ENCODE measurements at places on chromosomes 16 and 17. TPM values are rescaled to one million over a fixed set of nuclear protein-coding genes. Genes with fewer than 3 reads are reported as not detected.
A peak's percentile ranks its signal among the peaks of the same experiment; 100 is the strongest.

EVPL gene
- not detected for total RNA-seq

FAAP100 gene
- total RNA-seq: 9.7 TPM

PIK3R5 gene
- total RNA-seq: 0.90 TPM

HIC1 gene
- total RNA-seq: 0.62 TPM

ZSCAN10 gene
- 16.2 TPM for total RNA-seq

HOXB1 gene
- not detected for total RNA-seq

KRTAP9-8 gene
- not detected for total RNA-seq

ACACA gene
- 88.6 TPM for total RNA-seq

DNA sequence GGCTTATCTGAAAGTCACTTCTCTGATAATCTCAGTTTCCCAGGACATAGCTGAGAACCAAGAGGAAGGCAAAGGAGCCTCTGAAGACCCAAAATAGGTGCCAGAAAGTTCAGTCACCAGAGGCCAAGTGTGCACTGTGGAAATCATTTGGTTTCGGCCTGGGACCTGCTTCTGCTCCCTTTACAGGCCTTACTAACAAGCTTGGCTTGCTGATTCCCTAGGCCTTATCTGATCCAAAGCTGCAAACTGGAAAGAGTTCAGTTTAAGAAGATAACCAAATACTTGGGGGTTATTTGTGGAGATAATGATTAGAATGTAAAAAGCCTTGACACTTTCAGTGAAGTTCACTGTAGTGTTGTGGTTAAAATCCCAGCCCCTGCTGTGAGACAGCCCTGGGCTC is 17.0 kb downstream of the ITGA3 start:
- DNase-seq: no peak

GRCh38 chr16:12661656-12662172 is 142.0 kb downstream of the CPPED1 start:
- DNase-seq: peak; percentile 93

DNA sequence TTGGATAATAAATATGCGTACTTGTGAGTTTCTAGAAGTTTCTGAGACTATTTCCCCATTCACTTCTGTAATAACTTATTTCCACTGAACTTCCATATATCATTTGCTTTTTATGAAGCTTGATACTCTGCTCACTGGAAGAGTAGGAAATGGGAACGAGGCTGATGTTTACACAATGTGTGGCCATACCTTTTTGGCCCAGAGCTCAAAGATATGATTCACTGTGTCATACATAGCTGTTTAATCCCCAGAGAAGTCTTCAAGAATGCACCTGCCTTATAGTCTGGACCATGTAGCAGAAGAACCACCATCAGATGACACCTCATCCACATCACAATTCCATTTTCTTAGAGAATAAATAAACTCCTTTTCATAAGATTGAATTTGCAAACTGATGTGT is 40.3 kb upstream of the TEKT3 start:
- DNase-seq: no peak

GRCh38 chr17:7508846-7509245 is 24.7 kb downstream of the POLR2A start:
- no peak for DNase-seq

- DNase-seq: peak; percentile 88
Observed at GRCh38 chr16:13866073-13866472, 53.9 kb upstream of the ERCC4 start.

- no peak for DNase-seq
Observed at GRCh38 chr17:49670002-49670401, 7.9 kb downstream of the SPOP start.

GRCh38 chr16:48262631-48263030 is 15.3 kb upstream of the ABCC11 start:
- no peak for DNase-seq

- DNase-seq: no peak
Observed at GRCh38 chr17:3532859-3533142, 24.8 kb downstream of the TRPV3 start.

DNA sequence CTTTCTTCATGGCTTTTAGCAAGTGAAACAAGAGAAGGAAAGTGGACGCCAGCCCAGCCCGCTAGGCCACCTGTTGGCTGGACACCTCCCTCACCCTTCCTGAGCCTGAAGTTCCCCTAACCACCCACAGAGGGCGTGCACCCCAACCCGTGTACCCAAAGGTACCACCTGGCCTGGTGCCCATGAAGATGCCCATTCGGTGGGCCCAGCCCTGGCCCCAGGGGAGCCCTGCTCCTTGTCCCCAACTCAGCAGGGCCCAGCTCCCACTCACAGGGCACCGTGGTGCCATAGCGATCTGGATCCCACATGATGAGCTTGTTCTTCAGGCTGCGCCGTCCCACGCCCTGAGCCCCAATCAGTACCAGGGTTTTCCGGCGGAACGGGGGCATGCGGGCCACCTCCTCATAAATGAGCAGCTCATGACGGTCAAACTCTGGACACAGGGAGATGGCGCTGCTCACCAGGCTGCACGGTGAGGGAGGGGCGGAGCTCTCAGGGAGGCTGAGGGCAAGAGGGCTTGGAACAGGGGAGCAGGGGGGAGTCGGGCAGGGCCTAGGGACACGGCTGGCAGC is 26.8 kb downstream of the MPP2 start:
- DNase-seq: peak; percentile 74

- peak; percentile 94 for DNase-seq
Observed at GRCh38 chr17:32936894-32937500, 9.0 kb downstream of the TMEM98 start.

- DNase-seq: no peak
Observed at GRCh38 chr16:84481051-84481735, 23.3 kb downstream of the MEAK7 start.

DNA sequence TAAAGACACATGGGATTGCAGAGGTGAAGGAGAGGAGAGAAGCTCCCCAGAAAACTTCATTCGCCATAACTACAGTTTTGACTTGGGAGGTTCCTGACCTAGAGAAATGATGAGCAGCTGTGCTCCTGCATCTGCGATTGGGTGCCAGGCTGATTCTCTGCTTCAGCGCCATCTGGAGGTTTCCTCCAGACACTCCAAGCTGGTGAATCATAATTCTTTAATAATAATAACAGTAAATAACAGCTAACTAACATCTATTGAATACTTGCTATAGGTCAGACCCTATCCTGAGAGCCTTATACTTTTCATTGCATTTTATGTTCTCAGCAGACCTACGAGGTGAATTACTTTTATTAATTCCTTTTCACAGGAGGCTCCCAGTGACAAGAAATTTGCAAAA is 575.8 kb downstream of the TOX3 start:
- DNase-seq: peak; percentile 55

DNA sequence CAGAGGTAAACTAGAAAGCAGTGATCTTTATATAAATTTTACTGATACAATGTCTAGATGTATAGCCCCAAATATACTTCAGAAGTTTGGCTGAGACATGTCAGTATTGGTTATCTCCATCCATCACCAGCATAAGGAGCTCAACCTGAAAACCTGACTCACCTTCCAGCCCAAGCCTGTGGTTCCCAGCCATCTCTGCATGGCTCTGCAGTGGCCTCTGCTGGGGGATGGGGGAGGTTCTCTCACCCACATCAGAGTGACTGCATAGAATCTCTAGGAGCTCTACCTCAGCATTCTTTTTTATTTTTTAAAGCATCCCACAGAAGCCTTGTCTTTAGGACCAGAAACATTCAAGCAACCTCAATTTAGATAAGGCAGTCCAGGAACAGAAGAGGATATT is 27.3 kb downstream of the USP7 start:
- peak; percentile 61 for DNase-seq

GRCh38 chr17:17512866-17513265 is 16.7 kb upstream of the RASD1 start:
- DNase-seq: no peak

DNA sequence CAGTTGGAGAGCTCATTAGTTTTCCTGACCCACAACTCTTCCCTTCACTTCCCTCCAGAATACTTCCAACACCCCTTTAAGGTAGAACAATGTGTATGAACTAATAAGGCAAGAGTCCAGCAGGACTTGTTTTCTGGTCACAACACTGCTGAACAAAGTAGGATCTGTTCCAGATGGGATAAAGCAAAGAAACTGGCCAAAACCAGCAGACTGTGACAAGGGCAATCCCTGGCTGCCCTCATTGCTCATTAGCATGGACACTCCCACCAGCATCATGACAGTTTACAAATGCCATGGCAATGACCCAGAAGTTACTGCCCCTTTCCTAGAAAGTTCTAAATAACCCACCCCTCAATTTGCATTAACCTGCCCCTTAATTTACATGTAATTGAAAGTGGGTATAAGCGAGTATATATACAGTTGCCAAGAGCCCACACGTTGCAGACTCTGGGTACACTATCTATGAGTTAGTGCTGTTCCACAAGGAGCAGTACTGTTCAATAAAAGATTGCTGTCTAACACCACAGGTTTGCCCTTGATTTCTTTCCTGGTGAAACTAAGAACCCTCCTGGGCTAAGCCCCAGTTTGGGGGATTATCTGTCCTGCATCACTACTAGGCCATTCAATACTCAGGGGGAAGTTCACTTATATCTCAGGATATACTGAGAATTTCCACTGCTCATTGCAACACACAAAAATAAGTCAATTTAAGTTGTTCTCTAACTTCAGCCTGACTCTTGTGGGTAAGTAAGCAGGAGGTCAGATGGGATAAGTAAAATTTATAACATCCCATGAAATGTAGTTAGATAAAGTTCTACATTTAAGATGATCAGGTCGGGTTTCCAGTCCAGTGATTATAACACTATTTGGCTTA is 82.3 kb downstream of the SSH2 start:
- DNase-seq: no peak

GRCh38 chr17:77535892-77536291 is 395.1 kb downstream of the SEC14L1 start:
- DNase-seq: no peak

DNA sequence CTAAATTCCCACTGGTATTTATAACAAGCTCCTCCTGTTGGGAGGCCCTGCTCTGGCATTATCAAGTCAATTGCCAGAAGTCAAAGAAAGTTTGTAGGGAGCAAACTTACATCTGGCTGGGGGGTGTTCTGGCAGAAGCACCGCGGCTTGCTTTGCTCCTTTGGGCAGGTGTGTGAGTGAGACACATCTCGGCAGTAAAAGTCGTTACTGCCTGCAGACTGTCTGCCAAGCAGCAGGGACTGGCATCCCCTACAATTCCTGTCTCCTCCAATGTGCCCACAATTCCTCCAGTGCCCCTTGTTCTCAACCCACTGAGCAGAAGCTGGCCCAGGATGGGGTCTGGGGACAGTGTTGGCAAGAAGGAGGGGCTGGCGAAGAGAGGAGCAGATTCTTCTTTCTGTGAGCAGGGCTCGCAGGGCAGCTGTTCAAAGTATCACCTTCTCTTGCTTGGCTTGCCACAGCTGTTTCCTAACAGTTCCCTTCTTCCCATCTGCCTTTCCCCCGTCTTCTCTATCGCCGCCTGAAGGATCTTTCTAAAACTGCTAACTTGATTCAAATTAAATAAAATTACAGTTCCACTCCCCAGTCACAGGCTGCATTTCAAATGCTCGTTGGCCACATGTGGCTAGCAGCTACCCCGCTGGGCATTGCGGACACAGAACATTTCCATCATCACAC is 30.2 kb downstream of the SPACA3 start:
- peak; percentile 16 for DNase-seq

DNA sequence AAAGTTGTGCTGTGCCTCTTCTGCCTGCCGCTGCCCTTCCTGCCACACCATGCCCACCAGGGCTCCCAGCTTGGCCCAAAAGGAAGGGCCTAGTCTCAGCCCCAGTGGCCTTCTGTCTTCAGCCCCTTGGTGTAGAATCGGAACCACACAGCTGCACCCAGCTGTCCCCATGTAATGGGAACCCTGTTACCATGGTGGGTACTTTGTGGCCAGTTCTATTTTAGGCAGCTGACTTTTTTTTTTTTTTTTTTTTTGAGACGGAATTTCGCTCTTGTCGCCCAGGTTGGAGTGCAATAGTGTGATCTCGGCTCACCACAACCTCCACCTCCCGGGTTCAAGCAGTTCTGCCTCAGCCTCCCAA is 163.3 kb upstream of the GSE1 start:
- DNase-seq: no peak

GRCh38 chr17:55632236-55632635 is 90.4 kb downstream of the TMEM100 start:
- no peak for DNase-seq

GRCh38 chr17:68399638-68400403 is 57.5 kb downstream of the WIPI1 start:
- DNase-seq: no peak

DNA sequence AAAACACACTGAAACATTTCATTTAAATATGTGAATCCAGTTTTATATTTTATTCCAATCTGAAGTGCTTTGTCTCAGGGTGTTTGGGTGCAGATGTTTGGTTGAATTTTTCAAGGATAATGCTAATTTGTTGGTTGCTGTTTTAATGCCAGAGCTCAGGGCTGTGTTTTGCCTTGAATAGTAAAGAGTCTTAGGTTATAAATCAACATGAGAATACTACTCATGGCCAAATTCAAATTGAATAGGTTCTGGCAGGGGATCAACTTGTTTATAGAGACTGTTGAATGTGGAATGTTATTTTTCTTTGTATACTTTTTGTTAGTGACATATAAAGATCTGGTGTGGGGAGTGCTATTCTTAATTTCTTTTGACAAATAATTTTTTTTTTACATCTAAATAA is 18.8 kb downstream of the TOM1L1 start:
- no peak for DNase-seq

DNA sequence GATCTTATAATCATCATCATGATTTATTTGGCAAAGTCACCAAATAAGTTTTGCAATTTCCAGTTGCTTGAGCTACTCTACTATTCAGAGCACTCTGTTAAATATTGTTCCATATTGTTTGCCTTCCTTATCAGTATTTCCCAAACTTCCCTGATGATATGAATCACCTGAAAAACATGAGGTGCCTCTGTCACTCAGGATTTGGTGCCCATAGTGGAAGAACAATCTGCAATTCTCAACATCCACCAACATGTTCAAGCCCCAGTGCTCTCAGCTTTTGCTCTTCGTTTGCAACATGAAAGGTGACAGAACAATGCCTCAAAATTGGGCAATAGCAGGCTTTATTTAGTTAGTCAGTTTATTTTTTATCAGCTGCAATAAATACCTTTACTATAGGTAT is 28.6 kb upstream of the WSB1 start:
- DNase-seq: no peak

Measured in neural progenitor cell (in vitro differentiated cells).